ENCODE measurements at places on chromosomes 7 and 10.

DNA sequence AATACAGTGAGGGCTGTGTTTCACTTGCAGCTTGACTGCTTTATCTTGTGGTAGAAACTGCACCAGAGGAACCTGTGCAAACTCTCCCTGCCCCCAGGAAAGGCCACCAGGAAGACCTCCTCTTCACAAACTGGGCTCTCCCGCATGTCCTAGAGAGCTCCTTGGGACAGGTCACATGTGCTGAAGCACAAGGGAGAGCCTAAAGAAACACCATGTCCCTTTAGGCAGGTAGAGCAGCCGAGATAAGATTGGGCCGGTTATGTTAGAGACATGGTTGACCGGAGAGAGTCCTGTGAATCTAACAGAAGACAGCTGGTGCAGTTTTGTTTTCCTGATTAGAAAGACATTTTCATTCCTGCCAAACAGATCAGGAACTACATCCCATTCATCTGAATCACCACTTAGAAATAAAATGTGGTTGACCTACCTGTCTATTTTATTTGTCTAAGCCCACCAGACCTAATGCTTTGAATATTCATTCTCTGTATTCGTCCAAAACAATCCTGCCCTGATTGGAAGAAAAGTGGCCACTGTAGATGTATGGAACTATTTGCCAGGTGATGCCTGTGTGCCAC is 224.1 kb downstream of the GLI3 start:
- DNase-seq, result no peak

GRCh38 chr10:31018962-31019361 is 12.7 kb downstream of the ZNF438 start:
- no peak for DNase-seq

DNA sequence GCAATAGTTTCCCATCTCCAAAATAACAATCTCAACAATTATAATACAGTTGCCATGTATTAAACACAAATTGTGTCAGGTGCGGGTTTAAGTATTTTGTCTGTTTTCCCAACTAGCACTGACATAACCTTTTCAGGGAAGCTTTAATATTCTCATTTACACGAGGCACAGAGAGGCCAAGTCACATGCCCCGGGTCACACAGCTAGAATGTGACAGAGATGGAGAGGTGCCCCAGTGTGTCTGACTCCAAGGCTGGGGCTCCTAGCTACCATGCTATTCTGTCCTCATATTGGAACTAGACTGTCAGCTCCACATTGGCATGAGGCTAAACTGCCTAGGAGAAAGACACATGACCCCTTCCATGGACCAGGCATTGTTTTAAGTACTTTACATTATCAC is 77.2 kb downstream of the COL13A1 start:
- DNase-seq, result no peak

DNA sequence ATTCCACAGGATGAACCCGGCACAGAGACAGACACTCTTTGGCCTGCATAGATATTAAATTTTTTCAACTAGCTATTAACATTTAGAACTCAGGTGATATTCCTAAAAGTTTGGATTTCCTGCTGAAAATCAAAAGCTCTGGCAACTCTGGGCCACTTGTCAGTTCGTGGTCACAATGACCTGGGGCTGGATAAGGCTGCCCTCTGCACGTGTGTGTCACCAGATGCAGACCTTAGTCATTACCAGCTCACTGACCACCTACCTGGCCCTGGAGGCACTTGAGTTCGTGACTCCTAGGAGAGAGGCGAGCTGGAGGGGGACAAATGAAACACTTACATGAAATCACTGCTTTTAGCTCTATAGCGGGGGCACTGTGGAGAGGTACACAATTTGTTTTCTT is 126.5 kb downstream of the HIPK2 start:
- no peak for DNase-seq

DNA sequence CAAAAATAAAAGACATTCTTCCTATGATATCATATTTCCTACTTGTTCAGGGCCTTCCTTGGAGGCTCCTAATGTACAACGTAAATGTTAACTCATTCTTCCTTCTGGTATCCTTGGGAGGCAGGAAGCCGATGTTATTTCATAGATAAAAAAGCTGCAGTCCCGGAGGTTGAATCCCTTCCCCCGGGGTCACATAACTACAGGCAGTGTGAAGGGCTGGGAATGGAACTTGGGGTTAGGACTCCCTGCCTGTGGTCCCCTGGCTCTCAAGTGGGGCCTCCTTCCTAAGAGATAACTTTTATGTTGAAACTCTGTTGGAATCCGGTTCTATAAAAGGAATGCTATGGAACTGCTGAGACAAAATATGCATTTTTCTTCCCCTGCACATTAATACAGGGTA is 14.9 kb upstream of the CCDC3 start:
- DNase-seq, result no peak

DNA sequence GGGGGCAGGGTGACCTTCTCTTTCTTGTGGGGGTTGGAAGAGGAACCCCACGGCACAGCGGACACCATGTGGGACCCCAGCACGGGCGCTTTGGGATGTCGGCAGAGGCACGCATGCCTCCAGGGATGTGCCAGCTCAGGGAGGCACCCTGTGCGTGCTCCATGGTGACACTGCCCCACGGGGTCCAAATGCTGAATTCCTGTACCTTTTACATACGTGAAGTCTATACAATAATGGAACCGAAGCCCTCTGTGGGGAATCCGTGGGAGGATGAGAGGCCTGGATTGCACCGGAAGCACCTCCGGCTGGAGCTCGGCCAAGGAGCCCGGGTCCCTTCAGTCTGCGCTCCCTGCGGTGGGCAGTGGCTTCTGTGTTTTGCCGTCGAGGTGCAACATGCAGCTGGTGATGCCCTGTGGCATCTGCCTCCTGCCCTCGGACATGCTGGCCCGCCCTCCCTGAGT is 524.3 kb downstream of the DNAJB6 start:
- DNase-seq, result no peak

- DNase-seq, result no peak
These were observed 71.8 kb downstream of the SKAP2 start for GRCh38 chr7:26792576-26792975.

GRCh38 chr10:125820701-125821100 is 2.4 kb downstream of the UROS start:
- DNase-seq, result no peak

- DNase-seq, result peak; percentile 42
These were observed 27.2 kb downstream of the LSM5 start for GRCh38 chr7:32462977-32463376.

DNA sequence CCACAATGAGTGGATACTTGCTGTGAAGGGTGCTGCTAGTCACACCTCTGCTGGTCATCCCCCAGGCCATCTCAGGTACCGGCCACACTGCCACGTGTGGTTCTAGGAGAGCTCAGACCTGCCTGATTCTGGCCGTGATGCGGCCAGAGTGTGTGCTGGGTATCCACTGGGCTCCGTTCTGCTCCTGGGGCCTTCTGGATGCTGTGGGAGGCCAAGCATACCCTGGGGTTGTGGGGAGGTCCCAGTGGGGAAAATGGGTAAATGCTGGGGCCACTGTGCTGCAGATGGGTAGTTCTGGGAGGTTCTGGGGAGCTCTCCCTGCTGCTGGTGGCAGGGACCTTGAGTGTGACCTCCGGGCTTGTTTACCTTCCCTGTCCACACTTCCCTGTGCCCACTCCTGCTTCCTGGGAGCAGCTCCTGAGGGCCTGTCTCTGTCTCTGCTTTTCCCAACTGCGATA is 318.4 kb downstream of the GLRX3 start:
- DNase-seq, result no peak

- DNase-seq, result no peak
These were observed 218.3 kb downstream of the DOCK4 start for GRCh38 chr7:111987886-111988285.

DNA sequence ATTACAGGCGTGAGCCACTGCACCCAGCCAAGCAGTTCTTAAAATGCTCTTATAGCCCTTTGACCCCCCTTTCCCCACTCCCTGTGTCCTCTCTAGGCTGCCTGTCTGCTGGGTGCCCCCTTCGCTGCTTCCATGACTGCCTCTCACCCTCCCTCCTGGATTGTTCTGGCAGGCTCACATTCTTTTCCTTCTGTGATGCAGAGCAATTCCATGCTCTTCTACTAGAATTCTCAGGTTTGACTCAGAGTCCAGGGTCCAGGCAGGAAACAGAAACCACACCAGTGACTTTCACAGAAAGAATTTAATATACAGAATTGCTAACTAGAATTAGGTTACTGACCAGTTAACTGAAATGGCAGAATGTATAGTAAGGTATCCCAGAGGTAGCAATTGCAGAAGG is 244.8 kb downstream of the BAMBI start:
- no peak for DNase-seq

DNA sequence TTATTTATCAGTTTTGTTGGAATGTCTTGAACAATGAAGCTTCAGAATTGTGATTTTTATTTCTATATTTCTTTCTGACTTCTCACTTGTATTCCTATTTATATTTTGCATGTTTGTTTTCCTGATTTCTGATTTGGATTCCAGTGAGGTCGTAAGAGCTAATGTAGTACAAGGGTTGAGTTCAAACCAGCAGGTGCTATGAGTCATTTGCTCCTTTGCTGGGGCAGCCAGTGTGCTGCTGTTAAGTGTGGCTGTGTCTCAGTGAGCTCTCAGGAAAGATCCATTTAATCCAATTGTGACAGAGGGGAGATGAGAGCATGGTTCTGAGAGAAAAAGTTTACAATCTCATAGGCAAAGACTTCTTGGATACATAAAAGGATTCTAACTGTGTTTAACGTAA is 48.6 kb downstream of the MCU start:
- DNase-seq, result no peak

- no peak for DNase-seq
These were observed 198.9 kb downstream of the ETV1 start for GRCh38 chr7:13790611-13791010.

- no peak for DNase-seq
These were observed 23.0 kb downstream of the TMEM176A start for GRCh38 chr7:150823484-150824126.

DNA sequence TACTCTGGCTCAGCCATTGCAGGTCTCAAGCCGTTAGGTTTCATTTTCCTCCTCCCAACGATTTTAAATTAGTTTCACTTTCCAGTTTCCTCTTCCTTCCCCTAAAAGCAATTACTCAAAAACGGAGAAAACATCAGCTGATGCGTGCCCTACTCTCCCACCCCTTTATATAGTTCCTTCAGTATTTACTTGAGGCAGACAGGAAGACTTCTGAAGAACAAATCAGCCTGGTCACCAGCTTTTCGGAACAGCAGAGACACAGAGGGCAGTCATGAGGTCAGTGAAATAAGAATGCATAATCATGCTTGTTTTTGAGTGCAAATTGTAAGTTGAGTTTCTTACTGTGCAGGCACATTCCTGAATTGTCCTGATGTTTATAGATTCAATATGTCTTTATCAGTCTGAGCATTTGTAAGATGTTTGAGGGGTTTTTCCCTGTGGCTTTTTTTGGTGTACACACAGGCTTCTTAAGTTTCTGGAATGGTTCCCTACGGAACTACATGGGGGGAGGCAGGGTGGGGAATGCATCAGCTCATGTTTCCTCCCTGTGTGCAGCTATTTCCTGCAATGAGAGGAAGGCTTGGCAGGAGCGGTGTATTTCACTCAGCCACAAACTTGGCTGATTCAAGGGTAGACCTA is at the start of gene IFIT3:
Gene IFIT3 (plus strand): TSS at position 195 of the 639 bp plus-strand sequence. CDS start 77 bp downstream, at position 272.
- no peak for DNase-seq

GRCh38 chr10:108840944-108841343 is 1082.4 kb downstream of the XPNPEP1 start:
- no peak for DNase-seq

DNA sequence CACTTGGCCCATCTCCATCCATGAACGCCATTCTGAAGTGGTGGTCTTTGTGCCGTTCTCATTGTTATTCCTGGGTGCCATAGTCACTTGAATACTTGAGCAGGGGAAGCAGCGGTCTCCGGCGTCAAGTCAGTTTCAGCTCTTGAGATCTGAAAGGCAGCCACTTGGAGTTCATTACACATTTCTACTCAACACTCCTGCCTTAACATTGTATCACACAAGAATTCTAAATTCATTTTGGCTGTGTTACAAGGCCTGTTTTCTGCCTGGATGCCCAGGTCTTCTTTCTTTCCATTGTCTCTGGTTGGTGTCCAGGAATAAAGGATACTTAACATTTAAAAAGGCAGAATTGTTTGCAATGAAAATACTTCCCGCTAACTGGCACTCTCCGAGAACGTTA is 69.0 kb upstream of the RAB11FIP2 start:
- no peak for DNase-seq
